ENCODE measurements at places on chromosomes 16 and 17.

GRCh38 chr16:66681676-66682075 lies 14.9 kb downstream of the CMTM4 start:
- H3K4me3 ChIP-seq: no peak overlapping the region
- no peaks in the 10 kb centered on the region for H3K4me1 ChIP-seq
- no peak for DNase-seq

GRCh38 chr17:44331249-44331760 lies 6.7 kb upstream of the SLC25A39 start:
- no peak overlapping the region for H3K4me3 ChIP-seq
- H3K27ac ChIP-seq: no peak overlapping the region
- peak; percentile 86 for DNase-seq

DNA sequence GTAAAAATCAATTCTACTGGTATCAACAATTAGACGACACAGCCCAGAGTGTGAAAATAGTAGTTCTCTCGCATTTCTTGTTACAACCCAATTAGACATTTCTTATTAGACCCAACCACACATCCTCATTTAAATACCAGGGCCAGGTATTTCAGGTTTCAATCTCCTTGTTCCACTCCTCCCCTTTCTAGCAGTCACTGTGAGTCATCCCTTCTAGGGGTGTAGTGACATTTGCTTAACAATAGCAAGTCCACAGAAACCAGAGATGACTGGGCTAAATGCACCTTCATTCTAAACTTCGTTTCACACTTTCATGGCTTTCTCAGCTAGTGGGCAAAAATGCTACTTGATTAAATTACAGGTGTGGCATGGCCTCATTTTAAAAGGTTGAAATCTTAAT lies 116.9 kb upstream of the CACNG3 start:
- no peaks in the 10 kb centered on the region for H3K27me3 ChIP-seq
- no peaks in the 10 kb centered on the region for H3K36me3 ChIP-seq
- no peak for DNase-seq
- no peak overlapping the region for H3K27ac ChIP-seq

DNA sequence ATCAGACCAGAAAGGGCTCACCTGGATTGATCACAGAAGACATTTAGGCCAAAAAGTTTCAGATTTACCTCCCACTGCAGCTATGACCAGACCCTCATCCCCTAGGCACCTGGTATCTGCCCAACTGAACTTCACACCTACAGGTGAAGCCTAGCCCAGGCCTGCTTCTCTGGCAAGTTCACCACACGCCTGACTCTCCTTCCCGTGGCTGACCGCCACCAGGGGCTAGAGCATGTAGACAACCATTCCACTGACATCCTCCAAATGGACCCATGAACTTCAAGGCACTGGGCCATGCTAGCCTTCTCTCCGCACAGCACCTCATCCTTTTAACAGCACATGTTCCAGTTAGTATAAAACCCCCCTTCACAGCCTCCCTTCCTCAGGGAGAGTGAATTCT lies 18.8 kb downstream of the ZCCHC14 start:
- peaks cover 7% of the 10 kb centered on the region for H3K4me1 ChIP-seq
- no peak for DNase-seq
- no peaks in the 10 kb centered on the region for H3K36me3 ChIP-seq

DNA sequence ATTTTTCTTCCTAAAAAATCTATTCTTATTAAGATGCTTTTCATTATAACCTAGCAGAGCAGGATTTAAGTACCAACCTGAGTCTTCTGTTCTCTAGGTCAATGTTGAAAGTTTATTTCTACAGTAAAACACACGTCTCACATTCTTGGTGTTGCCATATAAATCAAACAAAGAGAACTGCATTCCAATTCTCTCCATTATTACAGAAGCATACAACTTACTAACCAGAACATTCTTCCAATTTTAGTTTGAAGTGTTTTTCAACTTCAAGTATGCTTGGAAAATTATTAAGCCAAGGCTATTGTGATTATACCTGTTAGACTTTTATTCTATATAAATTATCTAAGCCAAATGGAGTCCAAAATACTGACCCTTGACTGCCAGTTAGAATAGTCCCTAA lies 110.4 kb upstream of the PMFBP1 start:
- no peaks in the 10 kb centered on the region for H3K36me3 ChIP-seq
- no peaks in the 10 kb centered on the region for H3K27me3 ChIP-seq

DNA sequence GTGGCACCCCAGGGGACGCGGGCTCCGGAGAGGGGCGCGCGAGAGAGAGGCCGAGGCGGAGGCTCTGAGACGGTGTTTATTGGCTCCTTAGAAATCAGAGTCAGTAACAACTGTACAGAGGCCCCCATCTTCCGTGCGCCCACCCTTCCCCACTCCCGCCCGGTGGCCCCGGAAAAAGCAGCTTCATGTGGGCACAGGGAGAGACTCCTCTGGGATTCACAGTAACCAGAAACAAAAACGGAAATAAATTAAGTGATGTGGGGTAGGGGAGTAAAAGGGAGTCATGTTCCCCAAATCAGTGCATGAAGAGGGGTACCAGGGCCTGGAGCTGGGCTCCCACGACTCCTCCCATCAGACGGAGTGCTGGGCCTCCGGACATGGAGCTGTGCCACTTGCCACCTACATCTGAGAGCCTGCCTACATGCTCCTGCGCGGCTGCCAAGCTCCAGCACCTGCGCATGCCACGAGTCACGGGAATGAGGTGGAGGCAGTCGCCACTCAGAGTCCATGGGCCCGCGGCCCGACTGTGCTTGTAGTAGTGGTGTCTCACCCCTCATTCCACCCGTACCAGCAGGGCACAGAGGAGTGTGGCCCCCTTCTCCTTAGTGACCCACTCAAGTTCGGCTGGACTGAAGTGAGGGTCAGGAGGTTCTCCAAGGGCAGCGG lies 543 bp upstream of the GPS2 start:
- H3K27me3 ChIP-seq: no peaks in the 10 kb centered on the region
- peak overlapping the region; percentile 68 for H3K27ac ChIP-seq
- peaks cover 6% of the 10 kb centered on the region for H3K4me1 ChIP-seq
- peak overlapping the region; percentile 60 for H3K4me3 ChIP-seq

GRCh38 chr16:89723279-89724250 lies 2.2 kb downstream of the ZNF276 start:
- no peak for DNase-seq
- H3K4me1 ChIP-seq: peaks cover 16% of the 10 kb centered on the region
- no peak overlapping the region for H3K27ac ChIP-seq

- no peak for DNase-seq
- H3K27ac ChIP-seq: no peak overlapping the region
- peaks cover 6% of the 10 kb centered on the region for H3K4me1 ChIP-seq
Measured at GRCh38 chr17:49993423-49994060, 1.5 kb downstream of the DLX3 start.

- H3K27ac ChIP-seq: no peak overlapping the region
- DNase-seq: no peak
- peaks cover 11% of the 10 kb centered on the region for H3K4me1 ChIP-seq
- peaks cover 11% of the 10 kb centered on the region for H3K36me3 ChIP-seq
Measured at GRCh38 chr16:53821957-53822625, 118.1 kb downstream of the FTO start.

GRCh38 chr16:22874394-22874793 lies 60.4 kb downstream of the HS3ST2 start:
- no peak overlapping the region for H3K4me3 ChIP-seq
- no peak for DNase-seq
- H3K4me1 ChIP-seq: no peaks in the 10 kb centered on the region
- H3K27ac ChIP-seq: no peak overlapping the region
- H3K36me3 ChIP-seq: no peaks in the 10 kb centered on the region
- H3K27me3 ChIP-seq: peaks cover 12% of the 10 kb centered on the region

- no peaks in the 10 kb centered on the region for H3K4me1 ChIP-seq
- no peak overlapping the region for H3K27ac ChIP-seq
- H3K27me3 ChIP-seq: no peaks in the 10 kb centered on the region
- no peaks in the 10 kb centered on the region for H3K36me3 ChIP-seq
- H3K4me3 ChIP-seq: no peak overlapping the region
Measured at GRCh38 chr17:34616148-34616547, 36.8 kb downstream of the TMEM132E start.

DNA sequence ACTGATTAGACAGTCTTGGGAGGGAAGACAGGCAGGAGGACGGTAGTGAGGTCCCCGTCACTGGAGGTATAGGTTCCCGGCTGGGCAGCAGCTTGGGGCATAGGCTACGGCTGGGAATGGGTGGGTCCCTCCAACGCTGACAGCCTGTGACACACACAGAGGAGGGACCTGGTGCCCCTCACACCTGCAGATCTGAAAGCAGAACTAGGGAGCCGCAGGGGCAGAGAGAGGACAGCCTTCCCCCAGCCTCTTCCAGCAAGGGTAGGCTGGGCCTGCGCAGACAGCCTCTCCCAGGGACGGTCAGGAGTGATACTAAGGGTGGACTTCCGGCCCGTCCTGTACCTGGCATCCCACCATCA lies 2.0 kb downstream of the P2RX1 start:
- no peak for DNase-seq
- no peak overlapping the region for H3K27ac ChIP-seq
- H3K36me3 ChIP-seq: no peaks in the 10 kb centered on the region
- H3K4me1 ChIP-seq: no peaks in the 10 kb centered on the region

GRCh38 chr17:6528557-6528956 lies 27.8 kb downstream of the PITPNM3 start:
- no peaks in the 10 kb centered on the region for H3K36me3 ChIP-seq
- no peak for DNase-seq
- H3K4me3 ChIP-seq: no peak overlapping the region
- H3K4me1 ChIP-seq: peaks cover 7% of the 10 kb centered on the region
- H3K27me3 ChIP-seq: no peaks in the 10 kb centered on the region

DNA sequence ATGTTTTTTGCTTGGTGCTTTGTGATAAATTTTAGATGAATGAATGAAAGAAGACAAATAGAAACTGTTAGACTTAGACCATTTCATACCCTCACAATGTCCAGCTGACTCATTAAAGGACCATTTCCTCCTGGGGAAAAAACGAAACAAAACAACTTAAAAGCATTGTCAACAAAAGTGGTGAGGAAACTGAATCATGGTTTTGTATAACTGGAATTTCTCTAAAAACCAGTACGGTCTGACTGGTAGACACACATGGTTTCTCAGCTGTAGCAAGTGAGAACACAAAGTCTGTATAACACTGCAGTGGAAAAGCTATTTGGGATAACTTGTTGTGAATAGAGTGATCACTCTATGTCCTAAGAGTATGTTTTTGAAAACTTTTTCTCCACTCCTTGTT lies 5.3 kb upstream of the DDX52 start:
- no peak overlapping the region for H3K27ac ChIP-seq
- H3K4me3 ChIP-seq: no peak overlapping the region
- no peaks in the 10 kb centered on the region for H3K36me3 ChIP-seq
- H3K4me1 ChIP-seq: no peaks in the 10 kb centered on the region

DNA sequence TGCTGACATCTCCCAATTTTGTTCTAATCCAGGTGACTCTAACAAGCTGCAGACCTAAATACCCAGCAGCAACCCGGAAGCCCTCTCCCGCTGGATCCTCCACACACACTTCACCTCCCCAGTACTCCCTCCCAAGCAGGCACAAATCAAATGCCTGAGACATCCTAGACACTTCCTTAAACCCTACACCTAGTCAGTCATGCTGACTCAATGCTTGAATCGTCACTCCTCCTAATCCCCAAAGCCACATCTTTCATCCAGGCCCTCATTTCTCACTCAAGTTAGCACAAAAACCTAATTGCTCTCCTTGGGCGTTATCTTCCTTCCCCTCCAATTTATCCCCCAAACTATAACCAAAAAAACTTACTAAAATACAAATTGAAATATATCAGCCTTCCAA lies 32.7 kb downstream of the CMC2 start:
- no peak overlapping the region for H3K27ac ChIP-seq
- H3K4me3 ChIP-seq: no peak overlapping the region
- H3K4me1 ChIP-seq: no peaks in the 10 kb centered on the region
- peaks cover 75% of the 10 kb centered on the region for H3K36me3 ChIP-seq
- no peak for DNase-seq

DNA sequence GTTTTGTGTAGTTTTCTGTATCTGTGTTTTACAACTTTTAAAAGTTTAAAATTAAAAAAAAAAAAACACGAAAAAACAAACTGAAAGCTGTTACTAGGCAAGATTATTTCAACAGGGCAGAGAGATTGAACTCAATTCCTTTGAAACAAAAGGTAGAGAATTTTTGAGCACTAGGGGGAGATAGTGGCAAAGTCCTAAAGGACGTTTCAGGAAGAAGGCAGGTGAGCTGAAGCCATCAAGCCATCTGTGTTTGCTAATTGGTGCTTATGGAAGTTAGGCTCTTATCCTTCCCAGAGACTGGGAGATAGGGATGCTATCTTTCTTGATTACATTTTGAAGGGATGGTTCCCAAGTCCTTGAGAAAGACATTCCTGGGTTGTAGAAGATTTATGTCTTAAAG lies 70.6 kb upstream of the CLEC3A start:
- H3K36me3 ChIP-seq: no peaks in the 10 kb centered on the region

DNA sequence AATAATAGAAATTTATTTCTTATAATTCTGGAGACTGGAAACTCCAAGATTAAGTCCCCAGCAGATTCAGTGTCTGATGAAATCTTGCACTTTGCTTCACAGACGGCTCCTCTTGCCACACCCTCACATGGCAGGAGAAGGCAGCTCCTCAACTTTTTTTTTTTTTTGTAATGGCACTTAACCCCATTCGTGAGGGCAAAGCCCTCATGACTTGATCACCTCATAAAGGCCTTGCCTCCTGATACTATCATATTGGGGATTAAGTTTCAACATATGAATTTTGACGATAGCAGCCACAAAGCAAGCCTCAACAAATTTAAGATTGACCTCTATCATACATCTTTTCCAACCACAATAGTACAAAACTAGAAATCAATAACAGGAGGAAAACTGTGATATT lies 42.3 kb upstream of the CDYL2 start:
- H3K4me3 ChIP-seq: no peak overlapping the region
- H3K36me3 ChIP-seq: no peaks in the 10 kb centered on the region
- DNase-seq: no peak
- H3K4me1 ChIP-seq: no peaks in the 10 kb centered on the region
- no peak overlapping the region for H3K27ac ChIP-seq
- no peaks in the 10 kb centered on the region for H3K27me3 ChIP-seq

DNA sequence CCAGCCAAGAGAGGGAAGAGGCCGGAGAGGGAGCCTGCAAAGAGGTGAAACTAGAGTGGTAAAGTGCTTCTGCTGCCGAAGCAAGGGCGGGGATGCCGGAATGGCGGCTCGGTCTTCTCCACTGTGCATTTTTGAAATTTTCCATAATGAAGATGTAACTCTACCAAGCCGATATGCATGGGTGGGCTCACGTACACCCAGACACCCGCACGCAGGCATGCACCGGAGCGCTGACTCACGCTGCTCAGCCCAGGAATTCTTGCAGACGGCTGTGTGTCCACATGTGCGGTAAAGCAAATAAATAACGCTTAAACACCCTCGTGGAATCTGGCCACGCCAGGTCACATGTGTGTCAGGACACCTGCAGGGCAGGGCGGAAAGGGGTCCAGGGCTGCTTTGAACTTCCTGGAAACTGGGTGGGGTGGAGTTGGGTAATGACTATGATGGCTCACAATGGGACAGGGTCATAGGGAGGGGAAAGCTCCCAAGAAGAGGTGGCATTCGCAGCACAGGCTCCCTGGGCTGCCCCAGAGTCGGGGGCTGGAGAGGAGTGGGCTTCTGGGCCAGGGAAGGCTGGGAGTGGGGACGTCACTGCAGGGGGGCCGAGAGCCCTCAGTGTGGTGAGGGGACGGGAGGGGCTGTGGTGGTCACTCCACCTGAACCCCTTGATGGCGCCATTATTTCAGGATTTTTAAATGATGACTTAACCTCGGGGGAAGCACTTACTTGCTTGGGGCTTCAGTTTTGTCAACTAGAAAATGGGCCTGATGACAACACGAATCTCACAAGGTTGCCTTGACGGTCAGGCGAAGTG lies 265.5 kb downstream of the PARN start:
- H3K4me3 ChIP-seq: peak overlapping the region; percentile 11
- H3K36me3 ChIP-seq: no peaks in the 10 kb centered on the region
- peaks cover 7% of the 10 kb centered on the region for H3K4me1 ChIP-seq
- H3K27me3 ChIP-seq: peaks cover 5% of the 10 kb centered on the region
